Caco-2 (cell line): ENCODE measurements at places on chromosomes 11 and 22.

GRCh38 chr22:39024519-39025308, 3.8 kb downstream of the APOBEC3D start:
- no peak for DNase-seq

- no peak for DNase-seq
Observed at GRCh38 chr11:102241026-102241425, 76.3 kb upstream of the BIRC3 start.

DNA sequence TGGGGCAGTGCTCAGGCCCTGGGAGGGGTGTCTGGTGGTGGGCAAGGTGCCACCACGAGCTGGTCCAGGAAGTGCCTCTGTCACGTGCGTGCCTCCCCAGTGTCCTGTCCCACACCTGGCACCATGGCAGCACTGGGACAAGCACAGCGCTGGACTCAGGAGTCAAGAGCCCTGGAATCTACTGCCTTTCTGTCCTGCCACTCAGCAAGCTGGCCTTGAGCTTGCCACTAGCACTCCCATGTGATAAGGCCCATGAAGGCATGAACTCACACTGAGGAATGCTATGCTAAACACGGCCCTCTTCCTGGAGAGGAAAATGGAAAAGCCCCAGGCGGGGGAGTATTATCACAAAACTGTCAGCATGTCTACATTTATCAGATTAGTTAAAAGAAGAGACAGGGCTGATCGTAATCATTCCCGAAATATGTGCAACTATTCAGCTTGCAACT, 50.7 kb upstream of the SLC35C1 start:
- DNase-seq = no peak

DNA sequence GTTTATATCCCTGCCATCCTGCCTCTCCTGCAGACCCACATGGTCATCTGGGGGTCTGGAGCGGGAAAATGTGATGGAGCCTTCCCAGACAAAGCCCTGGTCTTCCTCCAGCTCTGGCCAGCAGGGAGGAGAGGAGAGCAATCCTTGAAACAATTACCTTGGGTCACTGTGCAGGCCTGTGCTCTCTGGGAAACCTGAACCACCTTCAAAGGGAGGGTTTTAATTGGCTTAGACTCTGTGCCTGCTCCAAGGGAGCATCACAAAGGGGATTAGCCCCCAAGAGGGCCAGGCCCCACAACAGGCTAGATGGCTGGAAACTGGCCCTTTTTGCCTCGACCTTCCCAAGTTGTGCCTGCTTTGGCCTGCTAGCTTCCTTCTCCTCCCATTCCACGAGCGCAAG, 351.9 kb downstream of the TENM4 start:
- DNase-seq = no peak

DNA sequence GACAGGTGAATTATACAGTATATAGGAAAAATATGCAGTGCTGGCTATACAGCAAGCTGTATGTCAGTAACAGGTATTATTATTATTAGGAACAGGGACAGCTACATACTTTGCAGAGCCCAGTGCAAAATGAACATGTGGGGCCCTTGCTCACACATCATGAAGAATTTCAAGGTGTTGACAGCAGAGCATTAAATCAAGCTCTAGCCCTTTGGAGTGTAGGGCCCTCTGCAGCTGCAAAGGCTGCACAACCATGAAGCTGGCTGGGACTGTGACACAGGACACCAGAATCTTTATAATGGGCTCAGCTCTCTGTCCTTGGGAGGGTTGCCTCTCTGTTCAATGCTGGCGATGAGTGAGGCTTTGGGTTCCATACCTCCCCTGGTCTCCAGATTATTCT, 44.9 kb upstream of the DAGLA start:
- DNase-seq = no peak

DNA sequence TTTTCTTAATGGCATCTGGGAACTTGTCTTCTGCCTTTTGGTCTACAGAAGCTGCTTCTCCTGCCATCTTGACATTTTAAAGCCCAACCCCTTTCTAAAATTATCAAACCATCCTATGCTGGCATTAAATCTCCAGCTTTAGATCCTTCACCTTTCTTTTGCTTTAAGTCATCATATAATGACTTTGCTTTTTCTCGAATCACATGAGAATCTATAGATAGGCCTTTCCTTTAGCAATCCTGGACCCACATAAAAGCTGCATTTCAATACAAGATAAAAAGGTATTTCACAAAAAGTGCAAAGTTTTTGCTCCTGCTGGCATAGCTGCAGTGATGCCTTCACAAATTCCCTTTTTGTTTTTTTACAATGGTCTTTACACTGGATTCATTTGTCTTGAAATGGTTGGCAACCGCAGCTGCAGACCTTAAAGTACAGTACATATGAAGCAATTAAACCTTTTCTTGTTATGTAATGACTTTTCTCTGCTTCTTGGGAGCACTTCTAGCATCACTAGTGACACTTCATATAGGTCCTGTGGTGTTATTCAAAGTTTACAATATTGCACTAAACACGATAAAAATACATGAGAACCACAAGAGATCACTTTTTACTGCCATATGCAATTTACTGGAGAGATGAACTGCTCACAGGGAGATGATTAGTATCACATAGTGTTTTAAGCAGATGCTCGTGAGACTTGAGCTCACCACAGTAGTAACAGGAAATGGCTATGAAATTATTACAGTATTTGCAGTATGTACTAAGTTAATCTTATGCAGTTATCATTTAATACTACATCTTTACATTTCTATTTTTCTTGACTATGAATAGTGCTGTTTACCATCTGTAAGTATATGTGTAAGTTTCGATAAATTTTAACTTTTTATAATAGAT, 41.6 kb downstream of the ACER3 start:
- no peak for DNase-seq

GRCh38 chr11:67612751-67613150, 6.0 kb downstream of the NDUFV1 start:
- no peak for DNase-seq

- no peak for DNase-seq
Observed at GRCh38 chr11:7577291-7578190, 63.7 kb downstream of the PPFIBP2 start.

GRCh38 chr11:36620246-36620645, 22.2 kb upstream of the RAG2 start:
- no peak for DNase-seq

GRCh38 chr11:12752868-12753524, 78.8 kb downstream of the TEAD1 start:
- no peak for DNase-seq

DNA sequence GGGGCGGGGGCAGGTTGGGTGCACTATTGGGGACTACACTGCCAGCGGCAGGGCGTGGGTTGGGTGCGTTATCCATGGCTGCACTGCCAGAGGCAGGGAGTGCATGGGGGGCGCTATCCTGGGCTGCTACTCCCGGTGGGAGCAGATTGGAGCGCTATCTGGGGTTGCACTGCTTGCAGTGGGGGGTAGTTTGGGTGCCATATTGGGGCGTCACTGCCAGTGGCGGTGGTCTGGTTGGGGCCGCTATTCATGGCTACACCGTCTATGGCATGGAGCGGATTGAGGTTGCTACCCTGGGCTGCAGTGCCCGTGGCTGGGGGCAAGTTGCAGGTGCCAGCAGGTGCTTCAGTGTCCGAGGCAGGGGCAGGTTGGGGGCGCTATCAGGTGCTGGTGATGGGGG, 36.2 kb downstream of the C22orf42 start:
- no peak for DNase-seq

- DNase-seq = no peak
Observed at GRCh38 chr11:108574675-108575074, 18.9 kb downstream of the EXPH5 start.

DNA sequence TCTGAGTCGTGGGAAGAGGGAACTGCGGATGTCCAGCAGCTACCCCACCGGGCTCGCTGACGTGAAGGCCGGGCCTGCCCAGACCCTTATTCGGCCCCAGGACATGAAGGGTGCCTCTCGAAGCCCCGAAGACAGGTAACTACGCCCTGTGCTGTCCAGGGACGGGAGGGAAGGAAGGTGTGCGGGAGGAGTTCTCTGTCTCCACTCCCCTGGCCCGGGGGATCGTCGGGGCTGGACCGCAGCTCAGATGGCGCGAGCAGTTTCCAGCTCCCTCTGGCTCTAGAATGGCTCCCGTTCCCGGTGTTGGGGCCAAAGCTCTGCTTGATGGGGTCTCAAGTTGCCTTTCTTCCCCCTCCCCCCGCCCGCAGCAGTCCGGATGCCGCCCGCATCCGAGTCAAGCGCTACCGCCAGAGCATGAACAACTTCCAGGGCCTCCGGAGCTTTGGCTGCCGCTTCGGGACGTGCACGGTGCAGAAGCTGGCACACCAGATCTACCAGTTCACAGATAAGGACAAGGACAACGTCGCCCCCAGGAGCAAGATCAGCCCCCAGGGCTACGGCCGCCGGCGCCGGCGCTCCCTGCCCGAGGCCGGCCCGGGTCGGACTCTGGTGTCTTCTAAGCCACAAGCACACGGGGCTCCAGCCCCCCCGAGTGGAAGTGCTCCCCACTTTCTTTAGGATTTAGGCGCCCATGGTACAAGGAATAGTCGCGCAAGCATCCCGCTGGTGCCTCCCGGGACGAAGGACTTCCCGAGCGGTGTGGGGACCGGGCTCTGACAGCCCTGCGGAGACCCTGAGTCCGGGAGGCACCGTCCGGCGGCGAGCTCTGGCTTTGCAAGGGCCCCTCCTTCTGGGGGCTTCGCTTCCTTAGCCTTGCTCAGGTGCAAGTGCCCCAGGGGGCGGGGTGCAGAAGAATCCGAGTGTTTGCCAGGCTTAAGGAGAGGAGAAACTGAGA, 1.4 kb downstream of the ADM start:
- DNase-seq = peak; percentile 40

DNA sequence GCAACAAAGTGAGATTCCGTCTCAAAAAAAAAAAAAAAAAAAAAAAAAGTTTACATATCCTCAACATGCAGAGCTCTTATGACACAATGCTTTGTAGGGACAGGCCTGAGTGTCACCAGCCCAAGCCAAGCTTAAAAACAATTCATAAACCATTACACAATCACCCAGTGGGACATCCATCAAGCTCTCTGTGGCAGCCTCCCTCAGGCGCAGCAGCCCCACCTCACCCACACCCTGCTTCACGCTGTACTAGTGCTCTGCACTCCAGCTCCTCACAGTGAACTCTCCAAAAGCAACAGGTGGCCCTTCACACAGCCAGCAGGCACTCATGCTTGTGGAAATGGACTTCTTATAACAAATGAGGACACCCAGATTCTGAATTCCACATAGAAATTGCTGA, 3.5 kb upstream of the FOXRED2 start:
- no peak for DNase-seq

DNA sequence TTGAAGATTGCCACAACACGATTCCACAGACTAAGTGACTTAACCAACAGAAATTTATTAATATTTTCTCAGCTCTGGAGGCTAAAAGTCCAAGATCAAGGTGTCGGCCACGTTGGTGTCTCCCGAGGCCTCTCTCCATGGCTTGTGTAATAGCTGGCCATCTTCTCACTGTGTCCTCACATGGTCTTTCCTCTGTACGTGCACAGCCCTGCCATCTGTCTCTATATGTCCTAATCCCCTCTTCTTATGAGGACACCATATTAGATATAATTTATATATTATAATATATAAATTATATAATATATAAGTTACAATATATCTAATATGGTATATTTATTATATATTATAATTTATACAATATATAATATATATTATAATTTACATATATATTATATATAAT, 25.1 kb upstream of the SCGB1A1 start:
- DNase-seq = no peak

DNA sequence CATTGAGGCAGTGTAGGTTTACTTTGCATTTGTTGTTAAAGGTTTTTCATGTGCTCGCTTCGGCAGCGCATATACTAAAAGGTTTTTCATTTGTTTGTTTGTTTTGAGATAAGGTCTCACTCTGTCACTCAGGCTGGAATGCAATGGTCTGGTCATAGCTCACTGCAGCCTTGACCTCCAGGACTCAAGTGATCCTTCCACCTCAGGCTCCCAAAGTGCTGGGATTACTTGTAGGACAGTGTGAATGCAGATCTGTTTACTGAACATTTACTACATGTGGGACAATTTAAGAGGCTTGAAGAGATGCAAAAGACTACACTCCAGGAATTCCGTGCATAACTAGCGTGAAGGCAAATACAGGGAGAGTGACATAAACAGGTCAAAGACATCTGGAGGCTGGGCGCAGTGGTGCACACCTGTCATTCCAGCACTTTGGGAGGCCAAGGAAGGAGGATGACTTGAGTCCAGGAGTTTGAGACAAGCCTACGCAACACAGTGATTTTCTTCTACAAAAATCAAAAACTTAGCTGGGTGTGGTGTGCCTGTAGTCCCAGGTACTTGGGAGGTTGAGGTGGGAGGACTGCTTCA, 34.1 kb downstream of the YPEL1 start:
- DNase-seq = peak; percentile 57

DNA sequence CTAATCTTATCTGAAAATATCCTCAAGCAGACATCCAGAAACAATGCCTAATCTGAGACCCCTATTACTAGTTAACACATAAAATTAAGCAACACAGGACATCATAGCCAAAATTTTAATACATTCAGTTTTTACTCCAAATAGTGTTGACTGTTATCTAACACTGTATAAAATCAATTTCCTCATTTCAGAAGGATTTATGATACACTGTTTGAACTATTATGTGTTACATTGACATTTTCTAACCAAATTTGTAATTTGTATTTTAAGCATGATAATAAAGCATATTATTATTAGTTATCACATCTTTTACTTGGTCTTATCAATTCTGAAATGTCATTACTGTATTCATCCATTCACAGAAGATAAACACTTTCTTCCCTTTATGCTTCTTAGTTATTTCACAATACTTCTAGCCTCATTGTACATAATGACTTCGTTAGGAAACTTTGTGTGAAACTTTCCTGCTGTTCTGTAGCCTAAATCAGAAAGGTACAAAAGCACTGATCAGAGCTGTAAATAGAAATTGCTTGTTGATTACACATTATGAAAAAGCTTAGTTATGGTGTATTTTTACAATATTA, 1248.9 kb downstream of the JRKL start:
- DNase-seq = no peak

- DNase-seq = peak; percentile 42
Observed at GRCh38 chr11:31240340-31240904, 129.1 kb downstream of the DCDC1 start.

GRCh38 chr11:96306933-96307775, 35.8 kb downstream of the MAML2 start:
- DNase-seq = no peak
